ENCODE measurements at places on chromosomes 5 and 9. TPM values are rescaled to one million over a fixed set of nuclear protein-coding genes. Genes with fewer than 3 reads are reported as not detected.

DNA sequence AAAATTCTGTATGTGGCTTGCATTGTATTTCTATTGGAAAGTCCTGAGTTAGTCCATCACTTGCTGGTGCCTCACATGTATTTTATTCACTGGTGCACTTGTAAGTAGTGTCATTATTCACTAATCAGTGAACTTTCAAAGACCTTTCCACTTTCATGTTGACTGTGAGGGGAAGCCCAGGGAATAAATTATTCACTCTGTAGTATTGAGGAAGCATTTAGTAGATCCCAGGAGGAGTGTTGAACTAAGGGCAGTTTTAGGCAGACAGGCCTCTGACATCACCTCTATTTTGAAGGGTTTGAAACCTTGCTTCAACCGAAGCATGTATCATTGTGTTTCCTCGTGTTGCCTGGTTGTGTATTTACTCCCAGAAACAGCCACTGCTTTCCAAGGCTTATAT, 705.4 kb upstream of the RIOK2 start:
- H3K27me3 ChIP-seq, result no peaks in the 10 kb centered on the region
- no peak for DNase-seq
- H3K4me1 ChIP-seq, result no peaks in the 10 kb centered on the region
- no peak overlapping the region for H3K4me3 ChIP-seq

DNA sequence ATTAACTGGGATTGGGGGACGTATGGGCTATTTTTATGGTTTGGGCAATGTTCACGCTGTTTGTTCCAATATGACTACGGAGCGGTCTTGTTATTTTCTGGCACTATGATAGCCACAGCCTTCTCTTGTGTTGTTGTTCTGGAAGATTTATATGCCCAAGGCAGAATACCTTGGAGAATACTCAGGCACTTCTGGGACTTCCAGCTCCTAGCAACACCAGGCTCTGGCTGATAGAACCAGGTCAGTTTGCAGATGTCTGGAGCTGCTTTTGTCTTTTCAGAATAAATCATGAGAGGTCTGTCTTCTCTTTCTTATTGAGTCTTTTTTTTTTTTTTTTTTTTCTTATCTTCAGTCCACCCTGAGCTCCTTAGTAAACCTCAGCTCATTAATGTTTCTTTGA, 262.5 kb downstream of the MED10 start:
- DNase-seq, result no peak
- H3K27ac ChIP-seq, result no peak overlapping the region
- no peak overlapping the region for H3K4me3 ChIP-seq
- H3K36me3 ChIP-seq, result no peaks in the 10 kb centered on the region

DNA sequence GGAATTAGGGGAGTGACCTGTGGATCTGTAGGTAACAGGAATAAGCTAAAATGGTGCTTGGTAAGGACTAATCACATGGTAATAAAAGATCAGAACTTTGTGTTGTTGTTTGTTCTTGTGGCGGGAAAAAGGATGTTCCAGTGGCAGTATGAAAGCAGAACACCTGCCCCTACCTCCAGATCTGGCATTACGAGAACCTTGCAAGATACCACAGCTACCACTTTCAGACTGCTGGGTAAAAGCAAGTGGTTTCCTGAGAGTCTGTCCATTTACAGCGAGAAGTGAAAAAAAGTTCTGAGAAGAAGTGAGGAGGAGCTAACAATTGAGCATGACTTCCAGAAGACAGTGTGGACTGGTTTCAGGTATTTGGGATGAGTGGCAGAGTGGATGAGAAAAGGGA, 252.5 kb downstream of the TLE4 start:
- no peaks in the 10 kb centered on the region for H3K4me1 ChIP-seq
- H3K27me3 ChIP-seq, result no peaks in the 10 kb centered on the region
- DNase-seq, result no peak
- H3K27ac ChIP-seq, result no peak overlapping the region
- no peak overlapping the region for H3K4me3 ChIP-seq

DNA sequence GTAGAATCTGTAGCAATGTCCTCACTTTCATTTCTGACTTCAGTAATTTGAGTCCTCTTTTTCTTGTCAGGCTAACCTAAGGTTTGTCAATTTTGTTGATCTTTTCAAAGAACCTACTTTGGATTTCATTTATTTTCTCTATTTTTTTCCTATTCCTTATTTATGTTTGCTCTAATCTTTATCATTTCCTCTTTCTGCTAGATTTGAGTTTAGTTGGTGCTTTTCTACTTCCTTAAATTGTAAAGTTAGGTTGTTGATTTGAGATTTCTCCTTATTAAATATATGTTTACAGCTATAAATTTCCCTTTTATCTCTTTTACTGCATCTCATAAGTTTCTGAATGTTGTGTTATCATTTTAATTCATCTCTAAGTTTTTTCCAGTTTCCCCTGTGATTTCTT, 75.1 kb upstream of the FAM120A start:
- no peak for DNase-seq
- no peaks in the 10 kb centered on the region for H3K36me3 ChIP-seq
- H3K27me3 ChIP-seq, result no peaks in the 10 kb centered on the region

DNA sequence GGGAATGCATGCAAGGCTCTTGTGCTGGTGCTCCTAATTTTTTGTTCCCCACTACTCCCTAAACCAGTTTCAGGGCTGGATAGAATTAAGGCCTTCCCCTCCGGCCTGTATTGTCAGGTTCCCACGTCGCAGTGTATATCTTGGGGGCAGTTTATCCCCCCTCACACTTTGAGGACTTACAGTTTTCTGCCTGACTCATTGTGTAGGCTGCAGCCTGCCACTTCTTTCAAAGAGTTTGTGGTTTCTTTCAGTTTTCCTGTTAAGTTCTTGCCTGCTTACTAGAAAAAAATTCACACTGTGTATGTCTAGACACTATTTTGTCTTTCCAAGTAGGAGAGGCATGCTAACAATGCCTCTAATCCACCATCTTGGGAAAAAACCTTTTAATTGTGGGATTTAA, 28.4 kb upstream of the BTNL3 start:
- no peaks in the 10 kb centered on the region for H3K27me3 ChIP-seq
- DNase-seq, result no peak
- no peak overlapping the region for H3K4me3 ChIP-seq

- no peak overlapping the region for H3K27ac ChIP-seq
- H3K36me3 ChIP-seq, result no peaks in the 10 kb centered on the region
- no peaks in the 10 kb centered on the region for H3K4me1 ChIP-seq
- H3K4me3 ChIP-seq, result no peak overlapping the region
- no peak for DNase-seq
Observed at GRCh38 chr9:94894094-94894699, 167.7 kb downstream of the AOPEP start.

DNA sequence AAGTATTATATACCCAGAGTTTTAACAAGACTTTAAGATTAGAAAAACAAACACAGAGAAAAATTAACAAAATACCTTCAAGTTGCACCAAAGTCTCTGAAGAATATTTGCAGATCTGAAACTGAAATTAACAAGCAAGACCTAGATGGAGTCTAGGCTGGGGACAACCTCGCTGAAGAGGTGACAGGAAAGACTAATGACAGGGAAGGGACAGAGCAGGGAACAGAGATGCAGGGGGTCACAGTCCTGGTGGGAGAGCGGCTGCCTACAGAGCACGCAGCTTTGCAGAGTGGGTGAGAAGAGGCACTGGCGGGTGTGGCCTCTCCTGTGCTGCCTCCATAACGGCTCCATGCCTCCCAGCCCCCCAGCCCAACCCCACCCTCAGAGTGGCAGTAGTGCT, 13.5 kb downstream of the RETREG1 start:
- no peak overlapping the region for H3K4me3 ChIP-seq
- no peak for DNase-seq
- no peak overlapping the region for H3K27ac ChIP-seq
- H3K27me3 ChIP-seq, result no peaks in the 10 kb centered on the region

- H3K27me3 ChIP-seq, result no peaks in the 10 kb centered on the region
- H3K27ac ChIP-seq, result no peak overlapping the region
- DNase-seq, result no peak
- no peaks in the 10 kb centered on the region for H3K36me3 ChIP-seq
- H3K4me1 ChIP-seq, result peaks cover 16% of the 10 kb centered on the region
Observed at GRCh38 chr5:171597946-171598640, 178.6 kb downstream of the FGF18 start.

GRCh38 chr5:40404613-40405012, 275.1 kb upstream of the PTGER4 start:
- H3K27ac ChIP-seq, result peak overlapping the region; percentile 79
- no peak overlapping the region for H3K4me3 ChIP-seq
- DNase-seq, result no peak
- no peaks in the 10 kb centered on the region for H3K36me3 ChIP-seq
- no peaks in the 10 kb centered on the region for H3K27me3 ChIP-seq
- peaks cover 31% of the 10 kb centered on the region for H3K4me1 ChIP-seq

DNA sequence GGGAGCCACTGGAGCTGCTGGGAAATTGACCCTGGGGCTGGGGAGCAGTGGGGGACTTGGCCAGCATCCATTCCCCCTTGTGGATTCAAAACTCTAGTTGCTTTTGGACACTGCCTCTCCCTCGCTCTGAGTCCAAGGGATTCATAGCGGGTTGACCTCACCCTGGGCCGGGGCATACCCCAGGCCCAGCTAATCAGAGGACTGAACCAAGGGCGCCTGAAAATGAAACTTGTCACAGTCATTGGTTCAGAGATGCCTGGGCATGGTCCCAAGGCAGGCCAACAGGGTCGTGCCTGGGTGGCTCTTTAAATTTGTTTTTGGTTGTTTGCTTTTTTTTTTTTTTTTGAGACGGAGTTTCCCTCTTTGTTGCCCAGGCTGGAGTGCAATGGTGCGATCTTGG, 22.6 kb downstream of the STK10 start:
- H3K4me1 ChIP-seq, result peaks cover 55% of the 10 kb centered on the region
- no peaks in the 10 kb centered on the region for H3K27me3 ChIP-seq
- no peak for DNase-seq

- no peaks in the 10 kb centered on the region for H3K27me3 ChIP-seq
- H3K4me1 ChIP-seq, result no peaks in the 10 kb centered on the region
- H3K36me3 ChIP-seq, result peaks cover 44% of the 10 kb centered on the region
Observed at GRCh38 chr5:37120270-37120669, 128.9 kb downstream of the CPLANE1 start.

DNA sequence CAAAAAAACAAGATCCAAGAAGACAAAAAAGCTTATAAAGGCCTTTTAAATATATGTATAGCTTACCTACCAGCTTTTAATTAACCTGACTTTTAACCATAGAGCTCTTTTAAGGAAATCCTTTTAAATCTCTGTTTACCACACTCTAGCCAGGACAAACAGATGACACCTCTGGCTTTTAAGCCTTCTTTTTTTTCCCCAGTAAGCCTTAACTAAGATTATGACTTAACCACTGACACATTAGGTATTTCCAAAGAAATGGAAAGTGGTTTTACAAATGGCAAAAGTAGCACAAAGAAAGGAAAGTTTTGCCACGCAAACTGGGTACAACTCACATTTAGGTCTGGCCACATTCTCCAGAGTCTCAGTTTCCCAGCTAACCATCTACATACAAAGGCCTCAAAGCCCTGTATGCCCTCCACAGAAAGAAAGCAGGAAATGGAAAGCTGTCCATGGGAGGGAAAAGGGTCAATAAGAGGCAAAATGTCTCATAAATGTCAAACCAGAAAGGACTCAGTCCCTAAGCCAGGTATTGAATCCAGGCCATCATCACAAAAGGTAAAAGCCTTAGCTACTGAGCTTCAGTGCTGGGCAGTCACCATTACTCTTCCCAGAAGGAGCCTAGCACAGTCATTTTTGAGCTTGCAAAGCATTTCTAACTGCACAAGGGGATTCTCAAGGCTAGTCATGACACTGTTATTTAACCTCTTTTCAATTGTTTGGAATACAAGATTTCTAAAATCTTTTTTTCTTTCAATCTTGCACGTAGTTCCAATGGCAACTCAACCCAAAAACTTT, 19.7 kb downstream of the TMEM161B start:
- DNase-seq, result no peak
- H3K4me3 ChIP-seq, result no peak overlapping the region
- no peak overlapping the region for H3K27ac ChIP-seq
- no peaks in the 10 kb centered on the region for H3K4me1 ChIP-seq
- H3K27me3 ChIP-seq, result no peaks in the 10 kb centered on the region

DNA sequence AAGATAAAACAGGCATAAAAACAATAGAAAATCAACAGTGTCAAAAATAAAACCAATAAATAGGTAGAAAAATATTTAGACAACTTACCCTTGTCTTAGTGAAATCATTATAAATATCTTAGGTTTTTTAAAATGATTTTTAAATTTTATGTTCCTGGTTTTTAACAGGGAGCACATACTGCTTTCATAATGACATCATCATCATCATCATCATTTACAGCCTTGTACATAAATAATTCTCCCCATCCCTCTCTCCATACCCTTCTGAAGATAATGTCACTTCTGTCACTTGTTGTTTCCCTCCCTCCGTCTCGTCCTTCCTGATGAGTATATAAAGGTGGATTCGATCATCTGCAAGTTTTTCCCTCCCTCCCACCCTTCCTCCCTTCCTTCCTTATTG, 56.6 kb downstream of the CDH9 start:
- no peaks in the 10 kb centered on the region for H3K36me3 ChIP-seq
- no peaks in the 10 kb centered on the region for H3K27me3 ChIP-seq
- DNase-seq, result no peak
- H3K4me1 ChIP-seq, result no peaks in the 10 kb centered on the region
- H3K4me3 ChIP-seq, result no peak overlapping the region

DNA sequence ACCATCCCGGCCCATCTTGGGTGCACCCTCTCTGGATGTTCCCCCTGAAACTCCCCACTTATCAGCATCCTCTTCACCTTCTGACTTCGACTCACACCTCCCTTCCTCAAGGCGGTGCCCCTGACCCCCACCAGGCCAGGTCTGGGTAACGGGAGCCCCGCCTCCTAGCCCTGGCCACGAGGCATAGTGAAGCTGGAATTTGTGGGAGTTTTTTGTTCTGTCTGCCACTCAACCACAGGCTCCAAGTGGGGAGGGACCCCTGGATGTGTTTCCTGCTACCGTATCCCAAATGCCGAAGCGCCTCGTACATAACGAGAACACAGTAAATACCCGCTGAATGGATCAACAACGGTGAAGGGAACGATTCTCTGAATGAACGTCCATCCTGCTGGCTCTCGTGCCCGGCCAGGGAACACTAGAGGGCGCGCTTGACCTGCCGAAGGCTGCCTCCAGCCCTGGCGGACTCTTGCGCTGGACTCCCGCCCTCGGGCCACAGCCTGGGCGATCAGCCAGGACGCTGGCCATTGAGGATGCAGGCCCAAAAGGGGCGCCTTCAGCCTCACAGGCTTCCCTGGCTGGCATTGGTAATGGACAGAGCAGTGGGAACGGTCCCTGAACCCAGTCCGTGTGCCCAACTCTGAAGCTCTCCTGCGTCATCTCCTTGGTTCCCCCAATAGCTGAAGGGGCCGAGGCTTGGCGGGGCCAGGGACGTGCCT, 47.3 kb upstream of the PHYKPL start:
- H3K27me3 ChIP-seq, result no peaks in the 10 kb centered on the region
- no peak overlapping the region for H3K27ac ChIP-seq
- no peak overlapping the region for H3K4me3 ChIP-seq
- H3K36me3 ChIP-seq, result no peaks in the 10 kb centered on the region
- H3K4me1 ChIP-seq, result peaks cover 4% of the 10 kb centered on the region
- peak; percentile 94 for DNase-seq

Gene PKD2L2
- not detected for total RNA-seq

Gene NACC2
- 33.5 TPM for total RNA-seq

Gene RAB3C
- 0.67 TPM for total RNA-seq

Data from upper lobe of right lung (tissue), 1 donor.